ENCODE measurements at places on chromosomes 2 and 18.

DNA sequence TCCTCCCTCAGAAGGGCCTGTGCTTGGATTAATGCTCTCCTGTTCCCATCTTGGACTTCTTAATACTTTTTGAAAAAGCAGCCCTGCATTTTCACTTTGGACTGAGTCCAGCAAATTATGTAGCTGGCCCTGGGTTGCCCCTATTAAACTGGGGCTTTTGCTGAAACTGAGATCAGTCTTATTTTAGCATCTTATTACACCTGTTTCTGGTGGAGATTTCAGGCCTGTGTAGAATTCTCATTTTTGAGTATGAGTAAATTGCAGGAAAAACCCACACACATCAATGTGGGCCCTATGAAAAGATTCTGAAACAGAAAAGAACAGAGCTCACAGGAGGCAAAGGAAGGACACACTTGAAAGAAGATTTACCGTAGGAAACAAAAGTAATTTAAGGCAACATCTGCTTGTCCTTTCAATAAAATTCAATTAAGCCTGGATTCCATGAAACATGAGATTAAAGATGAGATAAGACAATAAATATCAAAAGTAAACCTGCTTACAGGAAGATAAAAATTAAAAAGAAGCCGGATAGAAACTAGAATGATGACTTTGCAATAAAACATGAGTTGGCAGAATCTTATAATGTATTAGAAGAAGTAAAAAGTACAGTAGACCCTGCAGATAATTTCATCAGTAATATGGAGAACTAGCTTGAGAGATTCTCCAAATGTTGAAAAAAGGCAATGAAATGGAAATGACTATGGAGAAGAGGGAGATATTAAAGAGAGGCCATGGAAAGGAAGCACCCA is 90.7 kb upstream of the GCFC2 start:
- DNase-seq = no peak

DNA sequence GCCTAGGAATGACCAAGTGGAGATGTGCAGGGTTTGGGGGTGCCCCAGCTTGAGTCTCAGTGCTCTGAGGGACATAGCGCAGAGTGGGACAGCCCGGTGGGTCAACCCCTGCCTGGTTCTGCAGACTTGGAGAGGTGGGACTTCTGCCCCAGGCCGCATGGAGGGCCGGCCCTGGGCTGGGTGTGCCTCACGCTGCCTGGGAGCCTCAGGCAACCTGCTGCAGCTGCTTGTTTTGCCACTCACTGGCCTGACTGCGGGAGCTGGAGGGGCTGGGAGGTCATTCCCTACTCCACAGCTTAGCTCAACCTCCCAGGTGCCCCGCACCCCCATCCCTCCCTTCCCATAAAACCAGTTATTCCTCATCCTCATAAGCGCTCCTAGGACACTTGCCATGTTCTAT is 33.1 kb downstream of the ODC1 start:
- no peak for DNase-seq

DNA sequence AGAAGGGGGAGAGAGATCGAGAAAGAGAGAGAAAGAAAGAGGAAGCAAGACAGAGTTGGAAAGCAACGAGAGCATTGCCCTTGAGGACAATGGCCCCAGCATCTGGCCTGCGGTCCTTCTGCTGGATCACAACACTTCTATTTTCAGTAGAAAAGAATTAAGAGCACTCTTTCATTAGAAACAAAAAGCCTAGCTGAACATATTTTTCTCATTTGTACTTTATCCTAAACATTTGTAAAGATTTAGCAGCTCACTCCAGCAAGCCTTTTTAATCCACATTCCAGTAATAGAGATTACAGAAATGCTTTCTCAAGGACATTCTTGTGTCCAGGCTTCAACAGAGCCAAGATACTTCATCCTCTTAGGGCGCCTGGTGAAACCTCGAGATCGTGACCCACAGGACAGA is 31.6 kb upstream of the AFF3 start:
- DNase-seq = peak; percentile 57

DNA sequence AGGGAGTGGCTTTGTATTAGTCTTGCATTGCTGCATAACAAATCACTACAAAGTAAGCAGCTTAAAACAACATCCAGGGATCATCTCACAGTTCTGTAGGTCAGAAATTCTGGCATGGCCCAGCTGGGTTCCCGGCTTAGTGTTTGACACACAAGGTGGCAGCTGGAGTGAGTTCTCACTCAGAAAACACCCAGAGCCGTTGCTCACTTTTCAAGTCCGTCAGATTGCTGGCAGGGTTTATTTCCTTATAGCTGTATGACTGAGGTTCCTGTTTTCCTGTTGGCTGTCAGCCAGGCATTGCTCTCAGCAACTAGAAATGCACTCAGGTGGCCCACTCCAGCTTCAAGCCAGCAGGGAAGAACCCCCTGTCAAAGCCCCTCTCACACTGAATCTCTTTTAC is 324.1 kb downstream of the CCDC178 start:
- DNase-seq = no peak

GRCh38 chr2:113700186-113700841 is 56.1 kb downstream of the SLC35F5 start:
- no peak for DNase-seq

DNA sequence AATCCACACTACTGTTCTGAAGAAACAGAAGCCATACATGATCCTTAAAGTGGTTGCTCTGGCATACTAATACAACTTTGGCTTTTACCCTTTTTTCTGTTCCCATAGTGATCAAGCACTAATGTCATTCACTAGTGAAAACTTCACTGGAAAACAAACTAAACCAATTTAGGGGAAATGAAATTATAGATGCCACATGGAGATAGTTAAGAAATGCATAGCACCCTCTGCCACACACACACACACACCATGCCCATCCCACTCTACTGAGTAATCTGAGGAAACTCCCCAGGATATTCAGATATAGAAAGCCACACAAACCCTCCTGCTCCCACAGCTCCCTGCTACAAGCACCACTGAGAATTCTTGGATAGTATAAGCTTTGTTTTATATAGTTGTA is 39.1 kb downstream of the SLC3A1 start:
- DNase-seq = no peak

DNA sequence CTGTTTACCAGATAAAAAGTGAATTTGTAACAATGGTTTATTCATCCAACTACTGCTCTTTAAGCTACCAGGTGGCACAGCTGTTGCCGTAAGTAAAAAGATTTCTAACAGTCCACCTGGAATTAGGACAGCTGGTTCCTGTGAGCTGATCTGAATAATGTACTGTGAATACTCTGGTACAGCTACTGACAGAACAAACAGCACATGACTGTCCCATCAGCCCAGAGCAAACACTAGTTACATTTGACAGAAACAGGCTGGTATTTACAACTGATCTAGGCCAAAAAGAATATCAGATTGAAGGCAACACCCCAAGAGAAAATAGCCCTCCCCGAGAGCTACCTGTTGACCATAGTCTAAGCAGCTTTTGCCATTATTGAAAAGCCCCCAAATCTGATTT is 840.4 kb downstream of the CPS1 start:
- DNase-seq = no peak

GRCh38 chr18:35278085-35278484 is 11.9 kb downstream of the ZSCAN30 start:
- DNase-seq = no peak

- no peak for DNase-seq
Observed at GRCh38 chr2:222796413-222797103, 64.3 kb upstream of the ACSL3 start.

Data from fibroblast of skin of left quadriceps (primary cell).